SHP77 (cell line): ENCODE measurements at places on chromosomes 3 and 15.

- DNase-seq = no peak
These were observed 145.7 kb downstream of the PLCL2 start for GRCh38 chr3:17030438-17030837.

DNA sequence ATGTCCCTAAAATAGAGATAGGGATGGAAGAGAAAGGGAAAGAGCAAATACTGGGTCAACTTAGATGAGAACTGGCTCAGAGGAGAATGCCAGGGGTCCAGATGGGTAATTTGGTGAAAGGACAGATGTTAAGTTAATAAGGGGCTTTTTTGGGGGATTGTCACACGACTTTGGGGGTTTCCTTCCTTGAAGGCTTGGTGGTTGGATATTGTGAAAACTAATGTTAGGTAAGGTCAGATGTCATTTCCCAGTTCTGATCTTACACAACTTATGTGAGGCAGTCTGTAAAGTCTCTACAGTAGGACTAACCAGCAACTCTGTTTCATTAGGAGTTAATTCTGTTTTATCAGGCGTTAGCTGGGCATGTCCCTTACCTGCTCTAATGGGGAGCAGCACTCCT is 231.1 kb downstream of the NR2F2 start:
- no peak for DNase-seq

DNA sequence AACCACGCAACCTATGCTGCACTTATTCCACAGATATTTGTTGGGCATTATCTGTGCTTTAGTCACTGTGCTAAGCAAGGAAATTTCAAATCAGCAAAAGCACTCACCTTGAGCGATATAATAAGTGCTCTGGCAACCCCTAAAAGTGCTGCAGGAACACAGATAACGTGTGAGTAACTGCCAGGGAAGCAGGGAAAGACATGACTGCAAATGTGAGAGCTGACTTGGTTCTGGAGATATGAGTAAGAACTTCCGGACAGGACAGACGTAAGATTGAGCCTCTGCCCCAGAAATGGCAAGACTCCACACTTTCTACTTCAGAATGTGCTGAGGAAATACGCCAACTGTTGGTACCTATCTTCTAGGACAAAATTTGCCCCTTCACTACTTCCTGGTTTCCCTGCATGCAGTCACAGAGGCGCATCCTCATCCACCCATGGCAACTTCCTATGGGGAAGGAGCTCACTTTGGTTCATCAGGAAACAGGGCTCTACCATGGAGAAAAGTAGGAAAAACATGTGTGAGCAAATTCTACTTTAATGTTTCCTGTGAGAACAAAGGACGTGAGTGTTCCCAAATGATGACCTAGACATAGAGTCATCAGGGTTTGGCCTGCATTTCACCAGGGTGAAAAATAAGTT is 41.7 kb downstream of the AQP9 start:
- DNase-seq = no peak

GRCh38 chr3:153339065-153339464 is 177.0 kb downstream of the RAP2B start:
- DNase-seq = no peak

- no peak for DNase-seq
These were observed 10.8 kb downstream of the CACNA2D3 start for GRCh38 chr3:54133196-54133595.

DNA sequence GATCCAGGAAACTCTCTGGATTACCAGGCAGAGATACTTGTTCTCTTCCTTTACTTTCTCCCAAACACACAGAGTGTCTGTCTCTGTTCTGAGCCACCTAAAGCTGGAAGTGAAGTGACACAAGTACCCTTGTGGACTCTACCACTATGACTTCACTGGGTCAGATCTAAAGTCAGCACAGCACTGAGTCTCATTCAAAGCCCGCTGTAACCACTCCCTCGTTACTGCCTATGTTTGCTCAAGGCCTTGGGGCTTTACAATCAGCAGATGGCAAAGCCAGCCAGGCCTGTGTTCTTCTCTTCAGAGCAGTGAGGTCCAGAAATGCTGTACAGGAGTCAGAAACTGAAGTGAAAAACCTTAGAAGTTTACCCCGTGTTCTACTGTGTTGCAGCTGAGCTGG is 588.3 kb upstream of the SEMA6D start:
- DNase-seq = peak; percentile 6
